HL-60 (cell line): ENCODE measurements at places on chromosomes 16 and 17.

- DNase-seq: no peak
These were observed 64.2 kb downstream of the STH start for GRCh38 chr17:46063241-46063640.

DNA sequence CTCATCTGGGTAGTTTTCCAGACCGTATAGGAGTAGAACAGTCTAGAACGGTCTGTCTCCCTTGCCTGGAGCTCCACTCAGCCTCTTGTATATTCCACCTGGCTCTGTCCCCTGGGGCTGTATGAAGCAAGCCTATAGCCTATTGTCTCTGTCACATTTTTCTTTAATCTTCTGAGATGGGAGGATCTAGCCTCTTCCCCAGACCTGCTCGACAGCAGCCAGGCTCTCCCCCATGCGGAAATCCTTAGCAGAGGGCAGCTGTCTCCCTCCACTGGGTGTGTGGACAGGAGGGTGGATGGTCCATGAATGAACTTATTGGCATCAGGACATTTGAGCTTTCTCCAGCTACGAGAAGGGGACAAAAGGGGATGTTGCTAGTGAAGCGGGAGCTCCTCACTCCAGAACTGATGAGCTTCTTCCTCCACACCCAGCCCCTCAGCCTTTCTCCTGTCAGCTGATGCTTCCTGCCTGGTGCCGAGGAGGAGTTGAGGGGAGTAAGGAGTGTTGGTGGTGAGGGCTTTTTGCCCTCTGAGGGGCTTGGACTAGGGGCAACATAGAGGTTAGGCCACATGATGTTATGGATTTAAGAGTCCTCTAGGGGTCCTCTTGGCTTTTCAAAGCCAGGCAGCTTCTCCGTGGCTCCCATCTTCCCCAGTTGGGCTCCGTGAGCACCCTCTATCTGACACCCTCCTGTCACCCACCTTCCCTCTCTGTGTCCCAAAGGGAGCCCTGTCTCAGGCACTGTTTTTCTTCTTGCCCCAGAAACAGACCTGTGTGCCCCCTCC is 28.0 kb downstream of the ARHGAP23 start:
- no peak for DNase-seq

GRCh38 chr16:56617212-56618085 is 8.1 kb upstream of the MT1E start:
- no peak for DNase-seq

GRCh38 chr17:21474815-21475214 is 98.7 kb downstream of the KCNJ12 start:
- no peak for DNase-seq

DNA sequence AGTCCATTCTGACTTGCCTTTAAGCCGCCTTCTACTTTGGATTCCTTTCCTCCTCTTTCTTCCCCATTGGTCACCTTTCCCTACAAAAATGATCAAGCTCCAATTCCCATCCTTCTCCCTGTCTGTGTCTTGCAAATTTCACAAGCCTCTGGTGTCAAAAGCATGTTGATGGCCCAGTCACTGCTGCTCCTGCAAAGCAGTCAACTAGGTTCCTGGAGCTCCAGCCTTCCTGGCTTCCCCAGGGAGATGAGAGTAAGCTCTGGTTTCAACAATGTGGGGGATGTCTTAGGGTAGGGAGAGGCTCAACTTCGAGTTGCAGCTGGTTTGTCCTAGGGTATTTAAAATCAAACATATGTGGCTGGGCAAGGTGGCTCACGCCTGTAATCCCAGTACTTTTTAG is 36.1 kb upstream of the HELZ start:
- DNase-seq: no peak

DNA sequence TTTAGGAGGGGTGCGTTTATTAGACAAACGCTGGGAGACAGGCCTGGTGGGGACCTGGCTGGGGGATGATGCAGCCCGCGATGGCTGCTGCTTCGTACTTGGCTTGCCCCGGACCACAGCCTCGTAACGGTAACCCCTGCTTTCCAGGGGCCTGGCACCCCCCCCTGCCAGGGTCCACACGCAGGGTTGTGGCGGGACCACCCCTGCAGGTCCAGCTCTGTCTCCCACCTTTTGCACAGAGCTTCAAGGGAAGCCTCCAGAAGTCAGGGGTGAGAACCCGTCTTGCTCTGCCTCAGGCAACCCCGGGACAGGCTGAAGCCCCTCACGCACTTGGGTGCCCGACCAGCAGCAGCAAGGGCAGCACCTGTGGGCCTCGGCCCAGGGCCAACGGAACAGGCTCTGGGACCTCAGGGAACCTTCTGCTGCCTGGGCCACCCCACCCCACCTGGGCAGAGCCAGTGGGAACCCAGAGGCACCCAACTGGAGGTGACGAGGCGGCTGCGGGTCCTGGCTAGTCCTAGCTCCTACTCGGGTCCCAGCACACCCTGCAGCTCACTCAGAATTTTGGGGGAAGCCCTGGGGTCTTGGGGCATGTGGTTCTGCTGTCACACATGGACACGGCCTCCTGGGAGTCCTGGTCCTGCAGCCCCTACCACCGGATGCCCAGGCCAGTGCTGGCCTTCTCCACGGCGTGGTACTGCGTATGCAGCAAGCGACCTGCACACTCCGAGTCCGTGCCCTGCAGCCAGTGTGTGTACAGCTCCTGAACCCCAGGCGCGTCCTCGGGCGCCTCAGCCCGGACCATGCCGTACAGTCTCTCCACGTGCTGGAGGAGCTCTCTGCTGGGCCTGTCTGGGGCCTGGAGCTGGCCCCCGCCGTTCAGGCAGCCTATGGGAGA is 3.1 kb downstream of the HAGHL start:
- no peak for DNase-seq

DNA sequence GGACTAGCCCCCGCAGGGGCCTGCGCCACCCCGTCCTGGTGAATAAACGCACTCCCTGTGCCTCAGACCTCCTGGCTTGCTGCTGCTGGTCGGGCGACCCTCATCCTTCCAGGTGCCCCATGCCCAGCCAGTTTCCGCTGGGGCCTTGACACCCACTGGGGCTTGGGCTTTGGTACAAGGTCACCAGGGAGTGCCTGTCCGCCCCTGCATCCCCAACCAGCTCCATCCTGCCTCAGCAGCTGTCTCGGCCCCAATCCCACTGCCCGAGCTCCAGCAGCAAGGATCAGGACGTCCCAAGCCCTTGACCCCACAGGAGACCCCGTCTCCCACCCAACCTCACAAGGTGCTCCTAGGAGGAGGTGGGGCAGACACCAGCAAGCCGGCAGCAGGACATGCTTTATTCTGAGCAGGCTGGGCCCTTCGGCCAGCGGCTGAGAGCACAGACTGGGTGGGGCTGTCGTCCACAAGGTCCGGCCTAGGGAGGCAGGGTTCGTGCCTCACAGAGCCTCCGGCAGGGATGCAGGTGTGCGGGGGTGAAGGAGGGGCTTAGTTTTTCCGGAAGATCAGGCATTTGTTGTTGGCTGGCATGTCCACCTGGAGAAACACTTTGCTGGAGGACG is 1.9 kb downstream of the METTL26 start:
- no peak for DNase-seq

DNA sequence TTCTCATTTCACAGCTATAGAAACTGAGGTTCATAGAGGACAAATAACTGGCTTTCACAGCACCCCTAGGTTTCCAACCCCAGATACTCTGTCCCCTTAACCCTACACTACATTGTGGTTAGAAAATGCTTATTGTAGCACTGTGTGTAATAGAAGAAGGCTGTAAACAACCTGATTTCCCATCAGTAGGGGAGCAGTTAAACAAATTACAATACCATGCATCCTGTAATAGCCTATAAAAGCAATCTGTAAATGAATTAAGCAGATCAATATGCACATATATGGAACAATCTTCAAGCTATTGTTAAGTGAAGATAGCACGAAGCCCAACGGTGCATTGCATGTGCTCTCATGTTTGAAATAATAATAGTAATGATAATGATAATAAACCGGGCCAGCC is 39.2 kb upstream of the XPO6 start:
- DNase-seq: no peak

GRCh38 chr16:50306287-50306686 is 39.9 kb downstream of the ADCY7 start:
- DNase-seq: no peak

DNA sequence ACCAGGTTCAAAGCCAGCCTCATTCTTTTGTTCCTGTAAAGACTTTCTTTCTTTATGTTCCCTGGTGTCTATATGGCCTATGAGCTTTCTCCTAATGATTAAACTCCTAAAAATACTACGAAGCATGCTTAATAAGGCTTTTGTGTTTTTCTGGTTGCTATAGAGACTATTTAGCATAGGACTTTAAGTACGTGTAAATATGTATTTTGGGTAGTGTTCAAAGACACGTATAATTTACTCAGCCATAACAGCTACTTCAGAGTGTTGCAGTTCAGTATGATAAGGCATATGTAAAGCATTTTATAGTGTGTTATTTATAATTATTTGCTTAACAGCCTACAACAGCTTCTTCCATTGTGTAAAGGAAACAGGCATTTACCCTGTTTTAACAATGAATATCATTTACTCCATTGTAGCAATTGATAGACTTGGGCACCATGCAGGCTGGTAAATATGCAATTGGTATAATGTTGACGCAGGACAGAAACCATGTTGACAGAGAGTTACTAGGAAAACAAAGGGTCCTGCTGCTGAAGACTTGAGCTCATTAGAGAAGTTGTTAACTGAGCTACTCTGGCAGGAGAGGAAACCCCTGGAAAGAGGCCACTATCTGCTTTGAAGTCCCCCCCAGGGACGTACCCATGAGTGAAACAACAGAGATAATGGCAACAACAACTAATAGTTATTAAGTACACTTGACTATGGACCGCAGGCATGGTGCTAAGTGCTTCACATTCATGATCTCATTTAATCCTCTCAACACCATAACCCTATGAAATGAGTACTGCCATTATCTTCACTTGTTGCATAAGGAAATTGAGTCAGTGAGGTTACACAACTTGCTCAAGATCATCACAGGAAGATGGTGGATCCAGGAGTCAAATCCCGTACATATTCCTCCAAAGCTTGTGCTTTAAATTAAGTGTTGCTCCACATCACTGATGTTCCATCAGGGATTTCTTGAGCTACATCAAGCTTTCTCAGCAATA is 342.2 kb upstream of the DYNLRB2 start:
- DNase-seq: no peak

DNA sequence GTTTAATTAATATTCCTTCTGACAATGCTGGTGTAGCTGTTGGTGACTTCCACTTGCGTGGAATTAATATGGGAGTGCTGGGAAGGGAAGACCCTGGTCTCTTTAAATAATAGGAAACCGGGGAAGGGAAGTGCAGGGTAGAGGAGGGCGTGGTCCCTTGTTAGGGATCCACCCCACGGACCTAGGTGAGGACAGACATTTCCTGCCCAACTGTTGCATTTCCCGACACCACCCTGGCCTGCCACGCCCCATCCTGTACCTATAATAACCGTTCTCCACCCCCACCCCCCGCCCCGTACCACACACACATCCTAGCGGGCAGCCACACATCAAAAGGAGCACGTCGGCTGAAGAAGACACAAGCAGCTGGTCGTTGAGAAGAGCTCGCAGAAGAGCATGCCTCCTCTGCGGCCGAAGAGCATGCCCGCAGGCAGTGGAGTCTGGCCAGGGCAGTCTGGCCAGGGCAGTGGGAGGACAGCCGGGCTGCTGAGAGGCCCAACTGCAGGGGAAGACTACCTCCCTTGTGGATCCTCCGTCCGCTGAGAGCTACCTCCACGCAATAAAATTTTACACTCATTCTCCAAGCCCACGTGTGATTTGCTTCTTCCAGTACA is 36.8 kb upstream of the MMD start:
- DNase-seq: no peak

DNA sequence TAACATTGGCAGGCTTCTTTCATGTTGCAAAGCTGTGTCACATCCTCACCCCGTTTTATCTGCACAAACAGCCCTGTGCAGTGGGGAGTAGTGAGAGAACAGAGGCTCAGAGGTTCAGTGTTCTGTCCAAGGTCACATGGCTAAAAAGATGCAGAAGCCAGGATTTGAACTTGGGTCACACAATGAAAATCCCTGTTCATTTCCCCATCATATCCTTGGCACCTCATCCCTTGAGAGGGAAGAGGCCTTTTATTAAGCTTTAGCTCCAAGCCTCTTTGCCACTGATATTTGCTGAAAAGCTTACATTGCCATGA is 106.6 kb downstream of the AMFR start:
- no peak for DNase-seq

DNA sequence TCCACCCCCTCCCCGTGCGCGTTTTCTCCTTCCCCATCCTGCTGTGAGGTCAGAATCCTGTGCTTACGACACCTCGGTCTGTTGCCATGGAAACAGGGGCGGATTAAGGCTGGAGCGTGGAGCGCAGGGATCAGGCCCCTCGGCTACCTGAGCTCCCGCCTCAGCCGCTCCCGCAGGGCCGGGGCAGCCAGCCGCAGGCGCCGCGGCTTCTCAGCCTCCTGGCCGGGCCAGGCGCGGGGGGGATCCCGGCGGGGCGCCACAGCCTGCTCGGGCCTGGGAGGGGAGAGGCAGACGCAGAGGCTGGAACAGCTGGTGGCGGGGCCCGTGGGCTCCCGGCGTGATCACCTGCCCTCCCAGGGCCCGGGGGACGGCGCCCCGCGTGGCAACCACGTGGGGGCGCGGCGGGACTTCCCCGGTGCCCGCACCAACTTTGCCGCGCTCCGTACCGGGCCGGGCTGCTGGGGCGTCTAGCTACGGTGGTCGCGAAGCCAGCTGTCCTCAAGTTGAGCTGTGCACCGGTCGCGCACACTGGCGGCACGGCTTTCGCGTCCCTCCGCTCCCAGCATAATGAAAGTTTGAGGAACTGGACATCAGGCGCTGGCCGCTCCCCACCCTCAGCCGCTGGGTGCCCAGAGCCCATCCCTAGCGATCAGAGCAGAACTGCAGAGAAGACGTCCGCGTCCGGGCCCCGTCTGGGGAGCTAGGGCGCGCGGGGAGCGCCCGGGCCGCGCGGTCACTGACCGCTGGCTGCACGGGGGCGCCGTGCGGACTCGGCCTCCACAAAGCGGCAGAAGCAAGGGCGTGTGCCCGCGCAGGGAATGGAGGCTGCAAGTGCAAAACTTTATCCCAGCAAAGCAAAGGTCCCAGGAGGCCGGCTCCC is 1.2 kb downstream of the RTN4RL1 start:
- DNase-seq: peak; percentile 62

- DNase-seq: peak; percentile 68
These were observed 15.7 kb downstream of the CAVIN1 start for GRCh38 chr17:42407289-42407836.

- DNase-seq: no peak
These were observed 4.3 kb upstream of the C16orf92 start for GRCh38 chr16:30018731-30019158.

- DNase-seq: no peak
These were observed 94.8 kb downstream of the RMI2 start for GRCh38 chr16:11439790-11440656.

GRCh38 chr16:2473999-2474876 is 689 bp upstream of the TBC1D24 start:
- peak; percentile 41 for DNase-seq

DNA sequence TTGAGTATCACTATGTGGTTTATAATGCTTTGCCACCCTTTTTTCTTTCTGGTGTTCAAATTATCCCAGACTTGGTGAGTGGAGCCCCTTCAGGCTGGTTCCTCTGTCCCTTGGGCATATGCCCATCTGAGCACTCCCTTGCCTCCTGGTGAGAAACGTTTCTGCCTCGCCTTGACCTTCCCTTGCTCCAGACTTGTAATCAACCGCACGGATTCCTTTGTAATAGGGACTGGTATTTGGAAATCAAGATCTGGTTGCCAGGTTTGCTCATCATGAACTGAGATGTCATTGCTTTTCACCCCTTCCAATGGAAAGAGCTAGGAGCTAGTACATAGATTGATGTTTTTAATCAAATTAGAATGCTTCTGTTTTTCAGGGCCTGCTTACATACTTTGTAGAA is 43.7 kb downstream of the SEC14L1 start:
- no peak for DNase-seq
